ENCODE measurements at places on chromosomes 6 and 20.

DNA sequence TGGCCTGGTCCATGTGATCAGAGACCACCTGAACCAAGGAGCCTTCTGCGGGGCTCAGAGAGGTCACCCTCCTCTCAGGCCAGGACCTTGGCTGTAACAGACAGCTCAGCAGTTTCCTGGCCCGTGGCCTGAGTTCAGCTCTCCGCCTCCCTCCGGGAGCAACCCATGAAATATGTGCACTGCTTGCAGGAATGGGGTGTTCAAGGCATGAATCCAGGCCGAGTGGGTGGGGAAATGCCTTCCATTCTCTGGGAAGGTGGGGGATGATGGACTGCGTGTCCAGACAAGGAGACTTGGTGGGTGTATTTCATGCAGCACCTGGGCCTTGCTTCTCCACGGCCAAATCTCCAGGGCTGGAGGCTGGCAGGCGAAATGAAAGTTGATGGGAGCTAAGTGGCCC, 46.0 kb downstream of the SIRPA start:
- no peak for DNase-seq

- DNase-seq: no peak
Observed at GRCh38 chr20:37317316-37317715, 27.9 kb downstream of the MANBAL start.

- no peak for DNase-seq
Observed at GRCh38 chr6:13147376-13147775, 181.0 kb downstream of the TBC1D7 start.

GRCh38 chr6:16694781-16695578, 66.3 kb downstream of the ATXN1 start:
- no peak for DNase-seq

GRCh38 chr6:125073071-125073470, 80.5 kb upstream of the TPD52L1 start:
- no peak for DNase-seq

GRCh38 chr6:132964868-132965382, 150.6 kb downstream of the RPS12 start:
- DNase-seq: no peak

GRCh38 chr6:141393405-141394124, 739.2 kb upstream of the GJE1 start:
- DNase-seq: no peak

- DNase-seq: peak; percentile 37
Observed at GRCh38 chr6:36615018-36615761, 21.0 kb downstream of the SRSF3 start.

DNA sequence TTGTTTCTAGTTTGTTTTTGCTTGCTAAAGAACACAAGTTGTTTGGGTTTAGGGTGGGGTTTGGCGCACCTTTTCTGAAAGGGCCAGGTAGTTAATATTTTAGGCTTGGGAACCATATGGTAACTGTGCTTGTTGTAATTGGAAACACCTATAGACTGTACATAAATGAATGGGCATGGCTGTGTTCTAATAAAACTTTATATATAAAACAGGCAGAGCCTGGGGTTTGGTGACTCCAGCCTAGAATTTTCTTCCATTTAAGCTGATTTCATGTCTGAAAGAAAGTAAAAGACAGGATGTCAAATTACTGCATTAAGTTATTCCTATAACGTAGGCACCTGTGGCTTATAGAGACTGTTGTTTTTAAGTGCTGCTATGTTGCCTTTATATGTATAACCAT, 36.1 kb upstream of the MAPK13 start:
- DNase-seq: no peak

DNA sequence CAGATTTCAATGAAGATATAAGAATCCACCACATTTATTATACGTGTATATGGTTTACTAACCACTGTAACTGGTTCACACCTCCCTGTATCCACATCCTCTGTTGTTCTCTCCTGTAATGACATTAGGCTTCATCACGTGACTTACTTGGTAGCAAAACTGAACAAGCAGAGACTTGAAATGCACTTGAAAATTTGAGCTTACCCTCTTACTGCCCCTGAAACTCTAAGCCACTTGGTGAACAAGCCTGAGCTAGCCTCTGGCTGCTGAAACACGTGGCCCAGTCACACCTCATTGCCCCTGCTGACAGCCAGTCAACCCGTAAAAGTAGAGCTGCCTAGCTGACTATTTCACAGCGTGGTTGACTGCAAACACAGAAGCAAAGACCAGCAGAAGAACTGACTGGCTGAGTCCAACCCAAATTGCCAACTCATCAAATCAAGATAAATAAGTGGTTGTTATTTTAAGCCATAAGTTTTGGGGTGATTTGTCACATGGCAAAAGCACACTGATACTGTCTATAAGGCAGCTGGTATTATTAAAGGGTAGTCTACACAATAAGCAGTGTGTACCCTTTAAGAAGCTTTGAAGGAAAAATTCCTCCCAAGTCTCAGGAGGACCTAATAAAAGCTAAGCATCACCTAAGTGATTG, 109.0 kb downstream of the RALGAPA2 start:
- peak; percentile 24 for DNase-seq

DNA sequence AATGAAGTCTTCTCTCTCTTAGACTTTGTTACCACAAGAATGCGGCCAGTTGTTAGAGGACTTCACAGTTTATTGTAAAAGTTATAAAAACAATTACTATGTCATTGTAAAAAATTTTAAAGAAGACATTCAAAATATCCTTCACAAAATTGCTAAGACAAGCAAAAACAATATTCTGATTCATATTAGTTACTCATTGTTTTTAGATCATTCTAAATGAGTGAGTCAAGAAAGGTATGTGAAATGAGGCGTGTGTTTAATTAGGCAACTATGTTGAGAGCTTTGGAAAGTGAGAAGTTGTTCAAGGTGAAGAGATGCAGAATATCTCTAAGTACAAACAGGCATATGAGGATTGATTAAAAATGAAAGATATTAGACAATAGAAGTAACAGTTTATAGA, 875.3 kb downstream of the EYS start:
- DNase-seq: no peak

DNA sequence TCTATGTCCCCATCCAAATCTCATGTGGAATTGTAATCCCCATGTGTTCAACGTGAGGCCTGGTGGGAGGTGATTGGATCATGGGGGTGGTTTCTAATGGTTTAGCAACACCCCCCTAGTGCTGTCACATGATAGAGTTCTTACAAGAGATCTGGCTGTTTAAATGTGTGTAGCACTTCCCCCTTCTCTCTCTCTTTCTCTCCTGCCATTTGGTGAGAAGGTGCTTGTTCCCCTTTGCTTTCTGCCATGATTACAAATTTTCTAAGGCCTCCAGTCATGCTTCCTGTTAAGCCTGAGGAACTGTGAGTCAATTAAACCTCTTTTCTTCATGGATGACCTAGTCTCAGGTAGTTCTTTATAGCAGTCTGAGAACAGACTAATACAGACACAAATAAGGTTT, 165.4 kb downstream of the OGFRL1 start:
- DNase-seq: no peak

DNA sequence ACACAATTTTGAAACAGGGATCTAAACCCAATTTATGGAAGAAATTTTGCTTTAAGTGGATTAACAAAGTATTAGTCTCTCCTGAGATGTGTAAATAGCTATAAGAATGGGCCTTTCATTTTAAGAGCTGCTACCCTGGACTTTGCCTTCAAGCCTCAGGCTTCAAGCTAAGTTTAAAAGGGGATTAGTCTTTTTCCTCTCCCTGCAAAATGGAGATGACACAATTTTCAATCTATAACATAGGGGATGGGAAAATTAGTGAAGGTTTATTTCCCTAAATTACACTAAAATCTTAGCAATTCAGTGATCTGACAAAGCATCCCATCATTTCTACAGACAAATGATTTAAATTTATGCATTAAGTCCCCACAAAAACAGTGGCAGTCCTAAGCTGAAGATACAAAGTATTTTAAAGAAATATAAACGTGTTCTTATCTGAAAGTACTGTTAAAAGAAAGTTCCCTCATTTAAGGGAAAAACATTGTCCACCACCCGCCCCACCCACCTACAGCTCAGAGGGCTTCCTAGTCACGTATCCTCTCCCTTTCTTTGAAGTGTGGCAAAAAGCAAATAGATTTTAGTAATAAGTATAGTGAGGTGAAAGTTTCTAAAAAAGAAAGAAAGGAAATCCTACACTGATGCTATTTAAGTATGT, 14.5 kb downstream of the ARHGAP18 start:
- no peak for DNase-seq

GRCh38 chr6:155247618-155248007, 16.2 kb upstream of the CLDN20 start:
- no peak for DNase-seq

- no peak for DNase-seq
Observed at GRCh38 chr6:51398064-51398705, 579.5 kb downstream of the TFAP2B start.

DNA sequence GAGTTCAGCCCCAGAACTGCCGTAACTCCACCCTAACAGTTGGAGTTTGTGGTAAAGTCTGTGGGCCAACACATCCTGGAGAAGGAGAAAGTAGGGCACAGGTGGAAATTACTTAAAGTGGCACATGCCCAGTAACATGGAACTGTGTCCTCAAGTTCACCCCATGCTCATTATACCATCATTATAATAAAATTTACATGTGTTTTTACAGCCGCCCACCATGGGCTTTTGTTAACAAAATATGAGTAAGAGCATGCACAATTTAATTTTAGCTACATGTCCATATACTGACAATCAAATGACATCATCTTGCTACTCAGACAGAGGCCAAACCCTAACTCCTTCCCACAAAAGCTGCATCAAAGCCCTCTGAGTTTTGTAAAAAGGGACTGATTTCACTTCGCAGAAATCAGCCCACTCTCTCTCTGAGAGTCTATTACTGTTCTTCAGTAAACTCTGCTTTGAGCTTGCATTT, 17.3 kb upstream of the ELOVL4 start:
- peak; percentile 27 for DNase-seq

DNA sequence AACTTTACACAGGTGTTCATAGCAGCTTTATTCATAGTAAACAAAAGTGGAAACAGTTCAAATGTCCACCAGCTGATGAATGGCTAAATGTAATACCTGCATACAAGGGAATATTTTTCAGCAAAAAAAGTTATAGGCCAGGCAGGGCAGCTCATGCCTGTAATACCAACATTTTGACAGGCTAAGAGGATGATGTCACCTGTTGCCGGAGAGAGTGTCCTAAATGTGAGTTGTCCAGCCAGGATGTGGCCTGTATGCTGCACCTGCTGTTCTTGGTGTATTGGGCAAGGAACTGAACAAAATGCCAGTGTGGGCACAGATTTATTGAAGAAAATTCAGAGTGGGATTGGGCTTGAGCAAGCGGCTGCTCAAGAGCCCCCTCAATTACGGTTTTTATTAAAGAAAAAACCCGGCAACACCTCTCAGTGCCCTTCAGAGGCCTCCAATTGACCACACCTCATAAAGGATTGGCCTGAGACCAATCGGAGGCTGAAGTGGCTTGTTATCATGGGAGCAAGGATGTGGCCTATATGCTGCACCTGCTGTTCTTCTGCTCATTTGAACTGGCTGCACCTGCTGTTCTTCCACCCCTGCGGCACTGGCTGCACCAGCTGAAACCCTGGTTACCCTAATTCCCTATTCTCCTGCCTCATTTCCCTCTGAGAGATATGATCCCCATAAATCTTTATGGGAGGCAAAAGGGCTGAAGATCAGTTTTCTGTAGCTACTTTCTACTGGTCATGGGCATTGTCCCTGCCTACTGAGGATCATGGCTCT, 164.3 kb upstream of the PROKR2 start:
- DNase-seq: no peak

- DNase-seq: no peak
Observed at GRCh38 chr20:58710481-58711265, 18.1 kb downstream of the NPEPL1 start.

GRCh38 chr20:29740951-29741593, 1516.4 kb upstream of the DEFB115 start:
- DNase-seq: no peak

- DNase-seq: no peak
Observed at GRCh38 chr20:49671433-49671832, 42.2 kb downstream of the B4GALT5 start.
